ENCODE measurements at places on chromosomes 6 and 20.
A peak's percentile ranks its signal among the peaks of the same experiment; 100 is the strongest.

- no peak for DNase-seq
These were observed 288.4 kb upstream of the TSHZ2 start for GRCh38 chr20:52683761-52684160.

DNA sequence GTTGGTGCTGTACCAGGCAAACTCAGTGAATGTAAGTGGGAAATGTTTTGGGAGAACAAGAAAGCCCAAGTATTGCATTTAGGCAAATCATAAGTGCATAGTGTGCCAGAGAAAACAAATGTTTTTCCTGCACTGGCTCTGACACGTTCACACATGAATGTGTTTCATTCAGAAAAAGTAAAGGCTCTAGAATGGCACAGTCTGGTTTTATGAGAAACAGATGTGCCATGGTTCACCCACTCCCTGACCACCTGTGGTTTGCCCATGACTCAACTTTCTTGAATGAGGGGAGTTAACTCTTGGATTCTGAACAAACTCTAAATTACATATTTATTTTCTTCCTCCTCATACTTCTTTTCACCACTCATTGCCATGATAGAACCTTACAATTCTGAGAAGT is 126.9 kb downstream of the KCNQ5 start:
- no peak for DNase-seq

DNA sequence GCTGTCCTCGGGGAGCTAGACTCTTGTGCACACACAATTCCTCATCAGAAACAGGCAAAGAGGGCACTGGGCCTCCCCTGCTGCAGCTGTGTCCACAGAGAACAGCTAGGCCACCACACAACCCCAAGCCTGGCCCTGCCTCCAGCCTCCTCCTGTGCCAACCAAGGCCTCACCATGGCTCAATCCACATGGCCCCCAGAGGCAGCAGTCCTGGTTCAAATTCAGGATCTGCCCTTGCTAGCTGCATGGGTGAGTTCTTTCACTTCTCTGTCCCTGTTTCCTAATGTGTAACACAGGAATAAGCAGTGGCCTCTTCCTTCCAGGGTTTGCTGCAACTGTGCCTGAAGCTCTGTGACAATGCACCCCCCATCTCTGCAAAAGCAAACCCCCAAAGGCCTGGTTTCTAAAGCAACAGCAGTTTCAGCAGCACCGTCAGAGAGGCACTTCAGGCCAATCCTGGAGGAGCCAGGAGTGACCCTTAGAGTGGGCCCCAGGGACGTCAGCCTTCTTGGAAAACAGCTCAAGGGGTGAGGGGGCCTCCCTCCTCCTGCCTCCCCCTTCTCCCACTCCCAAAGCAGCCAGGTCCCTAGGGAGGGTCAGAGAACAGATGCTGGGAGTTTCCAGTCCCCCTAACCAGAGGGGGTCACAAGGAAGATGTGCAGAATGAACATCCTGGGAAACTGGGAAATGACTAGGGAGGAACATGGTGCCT is 2.2 kb downstream of the ADISSP start:
- no peak for DNase-seq

- no peak for DNase-seq
These were observed 32.5 kb upstream of the MCUR1 start for GRCh38 chr6:13846841-13847240.

- DNase-seq: no peak
These were observed 46.3 kb downstream of the MCM8 start for GRCh38 chr20:5996765-5997164.

DNA sequence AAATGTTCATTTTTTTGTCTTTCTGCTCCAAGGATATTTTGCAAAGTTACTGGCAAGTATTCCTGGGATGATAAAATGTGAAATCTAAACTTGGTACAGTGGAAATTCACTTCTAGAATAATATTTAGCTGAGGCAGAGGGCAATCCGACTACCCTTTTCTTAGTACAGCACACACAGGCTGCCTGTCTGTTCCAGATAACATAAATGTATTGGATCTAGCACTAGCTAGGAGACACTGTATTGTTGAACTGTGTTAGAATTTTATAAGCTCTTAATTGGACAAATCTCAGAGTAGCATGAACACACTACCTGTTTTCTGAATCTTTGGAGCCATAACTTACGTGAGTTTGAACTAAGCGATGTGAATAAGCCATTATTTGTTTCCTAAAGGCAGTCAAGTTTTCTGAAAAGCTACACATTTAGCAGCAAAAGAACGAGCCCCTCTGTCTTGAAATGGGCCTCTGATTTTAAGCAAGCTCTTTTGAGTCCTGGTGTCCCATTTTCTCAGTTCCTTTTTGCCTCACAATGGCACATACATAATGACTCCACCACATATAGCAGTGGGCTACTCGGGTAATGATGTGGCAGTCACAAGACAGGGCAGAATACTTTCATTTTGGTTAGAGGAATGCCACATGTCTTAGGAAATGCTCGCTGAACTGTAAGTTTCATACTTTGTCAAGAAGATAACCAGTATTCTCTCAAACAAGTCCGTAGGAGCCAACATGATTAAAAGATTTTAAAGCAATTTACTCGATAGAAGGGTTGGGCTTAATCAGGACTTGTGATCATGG is 116.5 kb upstream of the ESR1 start:
- DNase-seq: peak; percentile 74

- no peak for DNase-seq
These were observed 41.9 kb upstream of the MOXD1 start for GRCh38 chr6:132443206-132443605.

GRCh38 chr6:40916845-40917244 is 122.2 kb downstream of the UNC5CL start:
- no peak for DNase-seq

- no peak for DNase-seq
These were observed 1043.4 kb upstream of the FLRT3 start for GRCh38 chr20:15380770-15381169.

DNA sequence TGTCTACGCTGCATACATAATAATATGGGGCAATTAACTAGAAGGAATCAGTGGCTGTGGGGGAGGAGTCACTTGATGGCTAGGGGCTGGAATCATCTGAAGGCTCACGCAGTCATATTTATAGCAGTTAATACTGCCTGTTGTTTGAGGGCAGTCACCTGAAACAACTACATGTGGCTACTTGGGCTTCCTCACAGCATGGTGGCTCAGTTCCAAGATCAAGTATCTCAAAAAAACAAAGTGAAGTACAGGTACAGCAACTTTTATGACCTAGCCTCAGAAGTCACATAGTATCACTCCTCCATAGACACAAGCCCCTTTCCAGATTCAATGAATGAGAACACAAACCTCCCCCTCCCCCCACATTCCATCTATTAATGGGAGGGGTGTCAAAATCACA is 63.7 kb downstream of the STX11 start:
- no peak for DNase-seq

DNA sequence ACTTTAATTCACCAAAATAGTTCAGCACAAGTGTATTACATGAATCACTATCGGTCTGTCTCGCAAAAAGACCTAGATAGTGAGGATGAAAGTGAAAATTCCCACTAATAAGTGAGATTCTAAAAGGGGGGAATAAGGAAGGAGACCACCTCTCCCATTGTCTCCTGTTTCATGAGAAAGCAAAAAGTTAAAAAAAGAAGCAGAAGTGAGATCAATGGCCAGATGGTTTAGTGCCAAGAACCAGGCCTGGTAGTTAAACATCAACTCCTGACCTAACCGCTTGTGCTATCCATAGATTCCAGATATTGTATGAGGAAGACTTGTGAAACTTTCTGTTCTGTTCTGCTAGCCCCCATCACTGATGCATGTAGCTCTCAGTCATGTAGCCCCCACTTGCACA is 293.0 kb downstream of the RNGTT start:
- no peak for DNase-seq

DNA sequence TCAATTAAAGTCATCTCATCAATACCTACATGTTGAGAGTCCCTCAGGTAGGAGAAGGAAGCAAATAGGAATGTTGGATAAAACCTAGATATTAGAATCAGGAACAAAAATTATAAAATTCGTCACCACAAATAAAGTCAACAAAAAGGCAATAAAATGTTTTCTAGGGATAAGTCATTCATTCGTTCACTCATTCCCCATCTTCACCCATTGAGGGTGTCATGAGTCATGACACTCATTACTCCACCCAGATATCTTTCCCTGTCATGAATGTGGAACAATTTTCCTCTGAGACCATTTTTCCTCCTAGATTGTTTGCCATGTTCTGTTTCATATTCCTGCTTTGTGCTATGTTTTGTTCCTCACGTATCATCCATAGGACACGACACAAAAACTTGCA is 50.9 kb upstream of the OLIG3 start:
- no peak for DNase-seq

DNA sequence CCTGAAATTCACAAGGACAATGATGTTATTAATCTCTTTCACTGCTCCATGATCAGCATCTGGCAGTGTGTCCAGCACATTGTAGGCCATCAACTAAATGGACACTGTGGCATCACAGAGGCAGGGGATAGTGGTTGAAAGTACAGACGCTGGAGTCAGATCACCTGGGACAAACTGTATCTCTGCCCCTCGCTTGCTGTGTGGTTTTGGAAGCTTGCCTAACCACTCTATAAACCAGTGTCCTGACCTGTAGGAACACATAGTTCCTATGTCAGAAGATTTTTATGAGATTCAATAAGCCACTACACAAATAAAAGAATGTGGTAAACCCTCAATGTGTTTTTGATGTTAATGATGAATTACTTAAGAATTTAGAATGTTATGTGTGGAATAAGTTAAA is 219.3 kb upstream of the RNF217 start:
- DNase-seq: no peak

GRCh38 chr6:144548536-144548935 is 263.4 kb downstream of the UTRN start:
- no peak for DNase-seq

DNA sequence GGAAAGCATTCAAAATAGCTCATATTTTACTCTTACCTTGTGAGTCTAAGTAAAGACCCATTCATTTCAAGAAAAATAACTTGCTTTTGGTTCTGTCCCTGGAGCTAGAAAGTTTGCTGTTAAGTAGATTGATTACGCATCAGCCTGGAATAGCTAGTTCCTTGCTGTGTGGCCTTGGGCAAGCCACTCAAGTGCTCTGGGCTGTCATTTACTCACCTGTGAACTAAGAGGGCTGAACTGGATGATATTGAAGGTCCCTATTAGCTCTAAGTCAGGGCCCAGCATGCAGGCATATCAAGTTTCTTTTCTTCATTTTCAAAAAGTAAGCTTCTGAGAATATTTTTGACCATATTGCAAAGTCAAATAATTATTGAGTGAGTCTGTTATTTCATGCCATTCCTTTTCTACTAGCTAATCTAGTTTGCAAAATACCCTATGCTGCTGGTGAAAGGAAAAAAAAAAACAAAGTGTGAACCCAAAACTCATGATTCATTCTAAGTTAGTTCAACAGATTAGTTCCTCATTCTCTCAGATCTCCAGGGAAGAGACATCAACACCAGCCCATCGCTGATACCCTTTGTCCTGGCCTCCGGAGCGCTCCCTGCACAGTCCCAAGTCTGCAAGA is 106.5 kb upstream of the GMDS start:
- no peak for DNase-seq

DNA sequence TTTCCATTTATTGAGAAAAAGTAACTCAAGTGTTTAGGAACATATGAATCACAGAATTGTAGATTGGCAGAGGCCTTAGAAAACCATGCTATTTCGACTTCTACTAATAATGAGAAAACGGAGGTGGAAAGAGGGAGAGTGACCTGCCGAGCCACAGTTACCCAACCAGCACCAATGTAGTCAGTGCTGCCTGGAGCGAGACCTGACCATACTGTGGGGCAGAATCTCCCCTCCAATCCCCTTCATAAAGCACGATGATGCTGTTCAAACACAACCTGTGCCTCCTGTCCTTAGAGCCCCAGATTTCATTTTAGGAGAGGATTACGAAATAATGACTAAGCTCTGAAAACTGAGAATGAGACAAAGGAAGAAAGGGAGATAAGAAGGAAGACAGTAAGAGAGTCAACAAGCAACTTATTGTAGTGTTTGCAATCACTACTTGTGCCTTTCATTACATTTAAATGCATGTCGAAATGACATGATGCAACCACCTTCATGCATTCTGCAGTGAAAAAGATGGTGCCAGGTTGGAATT is 70.6 kb downstream of the ATXN1 start:
- DNase-seq: no peak

DNA sequence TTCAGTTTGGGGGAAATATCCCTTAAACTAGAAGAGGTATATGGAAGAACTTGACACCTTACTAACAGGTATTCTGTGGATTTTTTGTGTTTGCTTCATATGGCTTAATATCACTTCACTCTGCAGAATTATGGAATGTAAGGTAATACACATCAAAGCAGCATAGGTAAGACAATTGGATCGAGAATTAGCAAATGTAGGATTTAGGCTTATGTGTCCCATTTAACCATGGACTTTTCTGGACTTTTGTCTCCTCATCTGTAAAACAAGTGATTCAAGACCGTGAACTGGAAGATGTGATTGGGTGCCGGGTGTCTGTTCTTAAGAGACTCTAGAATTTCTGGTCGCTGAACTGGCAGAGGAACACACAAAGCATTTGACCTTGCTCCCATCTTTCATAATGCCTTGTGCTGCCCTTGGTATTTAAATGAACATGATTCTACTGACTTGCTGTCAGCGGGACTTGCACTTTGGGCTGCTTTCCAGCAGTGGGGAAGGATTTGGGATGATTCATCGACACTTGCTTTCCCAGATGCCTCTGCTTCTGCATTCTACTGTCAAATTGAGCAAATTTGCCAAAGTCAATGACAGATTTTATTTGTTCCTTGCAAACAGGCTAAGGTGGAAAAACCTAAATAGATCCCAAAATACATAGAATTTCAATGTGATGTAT is 199.8 kb downstream of the PLCB1 start:
- DNase-seq: no peak

- no peak for DNase-seq
These were observed at the start of gene TMEM244 for GRCh38 chr6:129860908-129861665. Gene TMEM244, minus strand, starts transcription at chr6:129861315. Its CDS starts 127 bp downstream, at chr6:129861188.

GRCh38 chr20:31543966-31544598 is 29.8 kb downstream of the HM13 start:
- DNase-seq: no peak

DNA sequence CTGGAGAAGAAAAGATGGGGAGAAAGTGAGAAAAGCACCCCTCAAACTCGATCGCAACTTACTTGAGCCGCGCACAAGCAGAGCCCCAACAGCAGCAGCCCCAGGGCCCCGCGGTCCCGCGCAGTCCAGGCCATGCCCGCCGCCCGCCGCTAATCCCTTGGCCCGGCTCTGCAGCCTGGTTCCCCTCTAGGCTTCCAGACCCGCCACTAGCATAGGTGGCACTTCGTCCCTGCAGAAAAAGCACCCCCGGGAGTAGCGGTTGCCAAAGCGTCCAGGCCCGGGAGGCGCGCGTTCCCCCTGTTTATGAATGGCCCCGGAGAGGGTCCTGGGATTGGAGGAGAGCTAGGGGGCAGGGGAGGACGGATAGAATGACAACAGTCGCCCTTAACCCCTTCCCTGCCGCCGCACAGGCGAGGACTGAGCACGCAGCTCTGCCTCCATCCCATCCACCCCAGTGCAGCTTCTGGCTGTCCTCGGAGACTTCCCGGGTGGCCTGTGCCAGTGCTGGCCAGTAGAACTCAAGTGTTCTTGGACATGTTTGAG is 19.9 kb downstream of the COL9A1 start:
- no peak for DNase-seq

GRCh38 chr6:42030585-42031506 is 19.5 kb upstream of the TAF8 start:
- no peak for DNase-seq

- DNase-seq: no peak
These were observed 3.5 kb downstream of the ARMC2 start for GRCh38 chr6:108851756-108852155.

- DNase-seq: no peak
These were observed 30.2 kb upstream of the MAN1A1 start for GRCh38 chr6:119379809-119380208.

Data from GM12864 (cell line).